Activated CD4-positive, alpha-beta T cell treated with anti-CD3 and anti-CD28 coated beads, Interleukin-2, amount 50 U/mL, for 48 hours (primary cell): ENCODE measurements at places on chromosomes 13 and 19.

- DNase-seq, result no peak
These were observed 172.3 kb downstream of the DIAPH3 start for GRCh38 chr13:59991395-59991794.

DNA sequence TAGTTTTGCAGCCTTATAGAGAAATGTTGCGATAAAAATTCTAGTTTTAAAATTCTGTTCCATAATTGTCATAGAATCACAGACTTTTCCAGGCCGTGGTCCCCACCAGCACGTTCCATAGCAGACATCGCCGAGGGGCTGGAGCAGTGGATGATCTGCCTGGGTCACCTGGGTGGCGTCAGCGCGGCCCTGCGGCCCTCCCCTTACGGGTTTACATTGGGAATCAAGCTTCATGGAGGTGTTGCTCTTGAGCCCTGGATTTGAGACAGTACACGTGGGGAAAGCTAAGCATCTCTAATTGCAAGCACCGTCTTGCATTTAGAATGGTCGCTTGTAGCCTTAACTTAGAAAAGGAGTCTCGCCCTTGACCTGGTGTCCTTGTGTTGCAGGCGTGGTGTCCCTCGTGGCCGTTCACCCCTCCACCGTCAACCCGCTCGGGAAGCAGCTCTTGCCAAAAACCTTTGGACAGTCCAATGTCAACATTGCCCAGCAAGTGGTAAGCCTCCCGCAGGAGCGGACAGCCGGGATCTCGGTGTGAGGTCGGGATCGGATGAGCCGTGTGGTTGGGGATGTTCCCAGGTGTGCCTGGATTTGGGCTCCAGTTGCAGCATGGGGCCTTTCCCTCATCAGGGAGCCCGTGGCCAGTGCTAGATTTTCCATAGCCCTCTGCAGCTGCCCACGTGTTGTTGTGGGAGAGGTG, 35.1 kb downstream of the ATP4B start:
- DNase-seq, result no peak

- no peak for DNase-seq
These were observed 1251.9 kb upstream of the SLC10A2 start for GRCh38 chr13:104318121-104318520.

DNA sequence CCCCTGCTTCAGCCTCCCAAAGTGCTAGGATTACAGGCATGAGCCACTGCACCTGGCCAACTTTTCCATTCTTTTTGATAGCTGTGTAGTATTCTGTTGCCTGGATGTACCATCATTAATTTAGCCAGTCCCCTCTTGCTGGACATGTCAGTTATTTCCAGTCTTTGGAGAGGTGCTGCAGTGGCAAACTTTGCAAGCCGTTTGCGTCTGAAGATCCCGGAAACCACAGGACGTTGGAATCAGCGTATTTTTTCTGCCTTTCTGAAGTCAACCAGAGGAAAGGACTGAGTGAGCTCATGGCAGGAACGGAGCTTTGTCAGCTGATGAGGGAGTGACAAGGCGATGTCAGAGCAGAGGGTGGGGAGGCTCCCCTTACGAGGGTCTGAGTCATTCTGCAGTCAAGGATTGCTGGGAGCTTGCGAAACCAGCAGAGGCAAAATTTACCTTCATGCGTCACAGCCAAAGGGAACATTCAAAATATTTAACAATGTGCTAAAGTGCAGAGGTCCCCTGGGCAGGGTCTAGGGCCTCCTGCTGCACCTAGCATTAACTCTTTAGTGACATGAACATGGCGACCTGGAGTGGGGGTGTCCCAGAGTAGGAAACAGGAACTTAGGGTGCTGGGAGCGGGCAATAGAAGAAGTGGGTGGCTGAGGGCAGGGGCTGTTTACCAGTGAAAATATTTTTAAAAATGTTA, 5.6 kb downstream of the C5AR1 start:
- DNase-seq, result peak; percentile 29

DNA sequence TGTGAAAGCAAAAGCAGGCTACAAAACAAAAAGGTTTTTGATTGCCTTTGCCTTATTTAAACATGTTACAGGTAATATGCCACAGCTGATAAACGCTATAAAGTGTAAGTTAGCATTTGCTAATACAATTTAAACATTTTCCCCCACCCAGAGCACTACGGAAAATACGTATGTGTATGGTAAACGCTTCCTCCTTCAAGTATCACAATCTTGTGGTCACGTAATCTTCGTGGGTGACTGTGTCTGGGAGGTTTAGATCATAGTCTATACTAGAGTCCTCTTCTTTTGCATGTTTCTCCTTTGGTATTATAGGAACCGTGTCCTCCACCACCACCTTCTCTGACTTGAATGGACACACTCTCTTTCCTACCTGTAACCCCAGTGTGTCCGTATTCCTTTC, 38.1 kb upstream of the POSTN start:
- no peak for DNase-seq

DNA sequence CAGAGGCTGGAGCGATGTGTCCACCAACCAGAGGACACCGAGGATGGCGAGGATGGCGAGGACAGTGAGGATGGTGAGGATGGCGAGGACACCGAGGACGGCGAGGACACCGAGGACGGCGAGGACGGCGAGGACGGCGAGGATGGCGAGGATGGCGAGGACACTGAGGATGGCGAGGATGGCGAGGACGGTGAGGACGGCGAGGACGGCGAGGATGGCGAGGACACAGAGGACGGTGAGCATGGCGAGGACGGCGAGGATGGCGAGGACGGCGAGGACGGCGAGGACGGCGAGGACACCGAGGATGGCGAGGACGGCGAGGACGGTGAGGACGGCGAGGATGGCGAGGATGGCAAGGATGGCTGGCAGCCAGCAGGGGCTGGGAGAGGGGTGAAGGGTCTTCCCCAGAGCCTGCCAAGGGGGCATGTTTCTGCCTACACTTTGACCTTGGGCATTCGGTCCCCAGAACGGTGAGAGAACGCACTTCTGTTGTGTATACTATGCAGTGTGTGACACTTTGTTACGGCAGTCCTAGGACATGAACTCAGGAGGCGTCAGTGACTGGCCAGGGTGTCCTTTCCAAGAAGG, 44.4 kb upstream of the ATP11A start:
- DNase-seq, result no peak

- no peak for DNase-seq
These were observed 59.3 kb downstream of the TSHZ3 start for GRCh38 chr19:31289976-31290375.

DNA sequence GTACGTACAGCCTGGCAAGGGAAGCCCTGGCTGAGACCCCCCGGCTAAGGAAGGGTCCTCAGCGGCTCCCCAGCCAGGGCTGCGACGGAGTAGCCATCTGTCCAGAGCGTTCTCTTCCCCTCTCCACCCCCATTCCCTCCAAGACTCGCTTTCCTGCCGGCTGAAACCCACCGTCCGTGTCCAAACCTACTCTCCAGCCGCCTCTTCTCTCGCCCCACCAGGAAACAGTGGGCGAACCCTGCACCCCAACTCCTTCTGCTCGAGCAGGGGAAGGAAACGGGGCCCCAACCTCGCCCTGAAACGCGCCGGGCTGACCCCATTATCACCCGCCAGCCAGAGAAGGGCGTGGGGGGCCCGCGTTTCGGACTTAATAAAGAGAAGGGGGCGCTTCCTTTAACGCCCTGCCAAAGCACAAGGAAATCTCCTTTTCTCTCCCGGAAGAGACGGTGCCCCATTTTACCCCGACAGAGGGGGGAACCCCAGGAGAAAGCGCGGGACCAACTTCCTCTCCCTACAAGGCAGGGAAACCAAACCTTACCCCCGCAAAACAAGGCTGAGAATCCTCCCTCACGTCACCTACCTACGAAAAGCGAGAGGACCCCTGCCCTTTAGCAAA, 2.5 kb downstream of the ZC3H4 start:
- DNase-seq, result peak; percentile 63

DNA sequence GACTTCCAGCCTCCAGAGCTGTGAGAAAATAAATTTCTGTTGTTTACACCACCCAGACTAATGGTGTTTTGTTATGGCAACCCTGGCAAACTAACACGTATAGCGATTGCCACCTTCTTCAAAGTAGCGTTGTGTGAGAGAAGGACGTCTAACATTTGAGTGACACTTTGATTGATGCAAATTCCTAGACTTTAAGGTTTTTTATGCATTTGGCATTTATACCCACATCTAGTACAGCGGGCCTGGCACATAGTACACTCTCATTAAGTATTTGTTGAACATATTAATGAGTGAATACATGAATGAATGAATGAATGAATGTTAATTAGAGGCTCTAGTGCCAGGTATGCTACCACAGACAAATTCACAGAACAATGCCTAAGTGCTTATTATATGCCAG, 36.7 kb downstream of the POU4F1 start:
- DNase-seq, result no peak

- peak; percentile 66 for DNase-seq
These were observed 9.7 kb upstream of the USE1 start for GRCh38 chr19:17205237-17206140.

DNA sequence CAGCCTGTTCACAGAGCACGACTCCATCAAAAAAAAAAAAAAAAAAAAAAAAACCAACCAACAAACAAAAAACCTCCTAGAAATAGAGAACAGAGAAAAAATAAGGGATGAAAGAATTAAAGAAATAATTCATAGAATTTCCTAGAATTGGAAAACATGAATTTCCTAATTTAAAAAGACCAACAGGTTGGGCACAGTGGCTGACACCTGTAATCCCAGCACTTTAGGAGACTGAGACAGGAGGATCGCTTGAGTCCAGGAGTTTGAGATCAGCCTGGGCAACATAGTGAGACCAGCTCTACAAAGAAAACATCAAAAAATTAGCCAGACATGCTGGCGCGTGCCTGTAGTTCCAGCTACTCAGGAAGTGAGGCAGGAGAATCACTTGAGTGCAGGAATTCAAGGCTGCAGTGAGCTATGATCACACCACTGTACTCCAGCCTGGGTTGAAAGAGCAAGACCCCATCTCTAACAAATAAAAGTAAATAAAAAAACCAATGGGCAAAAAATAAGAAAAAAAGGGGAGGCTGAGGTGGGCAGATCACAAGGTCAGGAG, 6.5 kb downstream of the SPART start:
- no peak for DNase-seq

- DNase-seq, result no peak
These were observed 17.1 kb upstream of the ZSCAN4 start for GRCh38 chr19:57651654-57651996.

- DNase-seq, result no peak
These were observed 8.2 kb downstream of the ZNF439 start for GRCh38 chr19:11856596-11857250.

GRCh38 chr13:113077566-113077952, 28.0 kb upstream of the F7 start:
- no peak for DNase-seq

- no peak for DNase-seq
These were observed 234.3 kb upstream of the STARD13 start for GRCh38 chr13:33519561-33520467.

DNA sequence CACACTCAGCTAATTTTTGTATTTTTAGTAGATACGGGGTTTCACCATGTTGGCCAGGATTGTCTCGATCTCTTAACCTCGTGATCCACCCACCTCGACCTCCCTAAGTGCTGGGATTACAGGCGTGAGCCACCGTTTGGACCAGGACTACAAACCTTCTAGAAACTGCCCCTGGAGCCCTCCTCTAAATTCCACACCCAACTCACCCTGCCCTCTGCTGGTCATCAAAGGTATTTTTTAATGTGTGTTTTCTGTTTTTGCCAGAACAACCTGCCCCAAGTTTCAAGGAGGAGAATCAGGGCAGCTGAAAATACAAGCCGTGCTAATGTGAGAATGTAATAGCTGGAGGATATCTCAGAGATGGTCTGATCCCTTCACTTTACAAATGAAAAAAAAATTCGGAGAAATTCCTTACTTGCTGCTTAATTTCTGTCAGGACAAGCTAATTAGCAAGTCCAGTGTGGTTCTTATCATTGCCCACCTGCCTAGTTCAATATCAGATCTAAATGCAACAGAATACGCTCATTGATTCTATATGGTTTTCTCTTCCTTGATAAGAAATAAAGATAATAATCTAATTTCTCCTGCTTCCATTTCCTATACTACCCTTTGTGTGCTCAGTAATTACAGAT, 4.1 kb downstream of the ATP8A2 start:
- DNase-seq, result peak; percentile 18

- no peak for DNase-seq
These were observed 9.0 kb upstream of the ACSBG2 start for GRCh38 chr19:6126335-6126974.

DNA sequence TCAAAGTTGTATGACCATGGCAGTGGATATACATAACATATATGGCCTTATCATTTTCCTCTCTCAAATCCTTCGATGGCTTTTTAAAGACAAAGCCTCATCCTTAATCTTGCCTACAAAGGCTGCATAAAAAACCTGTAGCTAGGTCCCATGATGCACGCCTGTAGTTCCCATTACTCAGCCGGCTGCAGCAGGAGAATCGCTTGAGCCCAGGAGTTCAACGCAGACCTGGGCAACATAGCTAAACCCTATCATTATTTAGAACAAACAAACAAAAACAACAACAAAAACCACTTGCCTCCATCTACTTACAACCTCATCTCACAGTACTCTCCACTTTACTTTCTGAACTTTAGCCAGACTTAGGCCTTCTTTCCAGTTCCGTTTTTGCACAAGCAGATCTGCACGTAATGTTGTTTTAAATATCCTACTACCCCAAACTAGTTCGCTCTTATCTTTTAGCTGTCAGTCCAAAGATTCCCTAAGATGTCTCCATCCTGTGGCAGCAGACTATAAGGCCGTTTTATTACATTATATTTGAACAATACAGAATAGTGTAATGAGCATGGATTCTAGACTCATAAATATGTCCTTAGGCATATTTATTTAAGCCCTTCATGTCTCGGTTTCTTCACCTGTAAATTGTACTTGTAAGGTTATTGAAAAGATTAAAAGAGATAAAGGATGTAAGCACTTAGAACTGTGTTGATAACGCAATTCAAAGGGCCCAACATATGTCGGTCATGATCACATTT, 969 bp upstream of the POMP start:
- no peak for DNase-seq

GRCh38 chr19:2336528-2337328, 8.2 kb downstream of the SPPL2B start:
- no peak for DNase-seq

DNA sequence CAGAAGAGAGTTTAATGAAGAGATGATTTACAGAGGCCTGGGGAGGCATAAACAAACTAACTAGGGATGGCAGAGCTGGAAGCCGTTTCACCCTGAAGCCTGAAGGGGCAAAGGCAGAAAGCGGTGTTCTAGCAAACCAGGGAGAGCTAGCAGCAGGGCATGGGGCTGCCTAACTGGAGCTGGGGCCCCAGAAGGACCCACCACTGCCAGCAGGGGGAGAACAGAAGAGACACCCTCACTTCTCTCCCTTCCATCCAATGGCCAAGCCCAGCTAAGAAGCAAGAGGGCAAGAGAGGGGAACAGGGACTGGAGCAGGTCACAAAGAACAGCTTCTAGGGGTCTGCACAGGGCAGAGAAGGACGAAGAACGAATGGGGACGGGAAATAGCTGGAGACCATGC, 195.5 kb downstream of the KATNAL1 start:
- DNase-seq, result no peak

GRCh38 chr13:113548778-113549621, 35.6 kb upstream of the TFDP1 start:
- DNase-seq, result no peak

DNA sequence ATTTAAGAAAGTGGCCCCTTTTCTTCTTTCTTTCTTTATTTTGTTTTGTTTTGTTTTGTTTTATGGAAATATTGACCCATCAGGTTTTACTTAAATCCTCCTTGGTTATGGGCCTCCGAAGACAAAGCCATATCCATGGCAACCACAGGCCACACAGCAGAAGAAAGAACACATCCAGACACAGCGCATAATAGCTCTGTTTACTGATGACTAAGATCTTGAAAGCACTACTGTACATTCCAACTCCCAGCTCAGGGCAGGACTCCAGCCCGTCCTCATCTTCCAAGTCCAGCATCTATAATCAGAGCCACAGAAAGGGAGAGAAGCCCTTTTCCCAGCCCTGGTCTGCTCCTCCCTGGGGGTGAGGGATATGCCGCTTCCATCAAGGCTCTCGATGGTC, 84.3 kb downstream of the NUFIP1 start:
- DNase-seq, result no peak
